Ovary (tissue), 10 donors: ENCODE measurements at places on chromosomes 4 and X. TPM values are rescaled to one million over a fixed set of nuclear protein-coding genes. Genes with fewer than 3 reads are reported as not detected.

DNA sequence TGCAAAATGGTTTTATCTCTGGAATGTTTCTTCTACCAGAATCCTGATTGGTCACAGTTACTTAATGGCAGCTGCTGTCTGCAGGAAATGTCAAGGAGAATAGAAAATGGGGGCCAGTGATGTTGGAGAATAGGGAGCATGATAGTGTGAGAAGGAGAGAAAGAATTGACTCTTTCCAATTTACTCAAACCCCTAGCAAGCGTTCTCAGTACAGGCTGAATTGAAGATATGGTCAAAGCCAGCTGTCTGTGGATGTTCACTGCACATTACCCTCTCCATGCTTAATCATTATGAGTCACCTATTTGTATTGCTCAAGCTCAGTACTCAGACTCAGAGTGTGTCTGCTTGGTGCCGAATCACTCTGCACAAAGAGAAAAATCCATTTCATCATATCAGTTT, 57.8 kb upstream of the FAM47B start:
- no peak for DNase-seq

DNA sequence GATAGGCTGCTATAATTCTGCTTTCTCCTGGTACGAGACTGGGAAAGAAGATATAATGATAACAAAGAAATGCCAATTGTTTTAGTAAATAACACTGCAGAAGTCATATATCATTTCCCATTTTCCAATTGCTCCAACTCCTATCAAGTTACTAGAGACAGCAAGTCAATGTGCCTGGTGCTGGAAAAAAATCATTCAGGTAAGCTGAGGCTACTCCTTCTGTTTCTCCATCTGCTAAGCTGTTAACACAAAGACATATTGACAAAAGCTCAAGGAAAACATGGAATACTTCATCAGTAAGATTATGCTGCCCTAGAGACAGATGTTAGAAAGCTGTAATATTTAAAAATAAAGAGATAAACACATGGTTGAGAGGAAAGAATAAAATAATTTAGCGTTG, 10.0 kb downstream of the NAA11 start:
- DNase-seq = no peak

DNA sequence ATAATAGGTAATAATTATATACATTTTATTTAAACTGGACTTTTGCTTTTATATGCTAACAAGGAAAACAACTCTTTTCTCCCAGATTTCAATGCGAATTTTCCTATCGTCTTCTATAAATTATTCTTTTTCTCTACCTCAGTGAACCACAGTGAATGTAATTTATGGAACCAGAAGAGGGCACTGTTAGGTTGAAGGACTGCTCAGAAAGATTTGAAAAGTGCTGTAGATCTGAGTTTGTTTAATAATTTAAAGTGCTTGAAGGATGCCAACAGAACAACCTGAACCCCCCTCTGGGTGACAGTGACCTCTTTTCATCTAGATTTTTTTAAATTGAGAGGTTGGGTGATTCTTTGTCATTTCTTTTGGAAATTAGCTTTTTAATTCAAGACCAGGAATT, 54.9 kb downstream of the PHOX2B start:
- no peak for DNase-seq

DNA sequence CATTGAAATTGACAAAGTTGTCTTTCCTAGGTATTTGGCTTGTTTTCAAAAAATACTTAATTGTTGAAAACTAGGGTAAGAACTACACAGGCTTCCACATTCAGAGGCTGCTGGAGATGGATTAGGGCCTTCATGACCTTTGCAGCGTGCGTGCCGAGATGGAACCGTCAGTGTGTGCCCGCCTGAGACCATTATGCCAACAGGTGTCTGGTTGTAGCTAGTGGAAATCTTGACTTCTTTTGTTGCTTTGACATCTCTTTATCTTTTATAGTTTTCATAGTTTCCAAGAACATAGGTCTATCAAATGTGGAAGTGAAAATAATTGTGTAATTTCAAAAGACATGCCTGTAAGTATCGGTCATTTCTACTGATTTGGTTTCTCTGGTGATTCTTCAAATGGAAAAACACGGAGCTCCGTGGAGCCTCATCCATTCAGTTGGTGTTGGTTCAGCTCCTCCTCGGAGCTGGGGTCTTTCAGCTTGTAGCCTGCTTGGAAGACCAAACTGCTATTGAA, 38.9 kb upstream of the CLCN4 start:
- DNase-seq = no peak

RAB41 gene
- polyA plus RNA-seq = not detected

HTRA3 gene
- polyA plus RNA-seq = 163 TPM

PF4V1 gene
- polyA plus RNA-seq = not detected

MAGEC2 gene
- not detected for polyA plus RNA-seq

LEF1 gene
- polyA plus RNA-seq = 5.0 TPM
